ENCODE measurements at places on chromosomes 2 and 18.

- no peak for DNase-seq
These were observed 148.0 kb downstream of the FAM210A start for GRCh38 chr18:13578400-13578799.

- no peak for DNase-seq
These were observed 101.6 kb downstream of the PTGR3 start for GRCh38 chr18:75107196-75107930.

DNA sequence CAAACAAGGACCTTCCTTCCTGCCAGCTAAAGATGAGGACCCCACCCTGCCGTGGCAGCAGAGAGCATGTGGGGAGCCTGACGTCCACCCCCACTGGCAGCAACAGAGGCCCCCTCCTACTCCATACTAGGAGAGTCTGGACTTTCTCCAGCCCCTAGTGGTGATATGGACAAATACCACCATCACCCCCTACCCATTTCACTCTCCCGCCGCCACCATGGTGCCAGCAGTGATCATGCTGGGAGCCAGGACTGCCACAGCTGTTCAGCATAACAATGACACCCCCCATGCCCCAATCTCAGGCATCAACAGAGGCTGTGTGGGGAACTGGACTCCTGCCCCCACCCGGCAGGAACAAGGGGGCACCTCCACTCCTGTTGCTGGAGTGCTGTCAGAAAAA, 42.7 kb upstream of the ATP9B start:
- DNase-seq: no peak

- no peak for DNase-seq
These were observed 4.4 kb downstream of the XRCC5 start for GRCh38 chr2:216113572-216113971.

GRCh38 chr2:240225131-240225530, 84.7 kb upstream of the OTOS start:
- no peak for DNase-seq

DNA sequence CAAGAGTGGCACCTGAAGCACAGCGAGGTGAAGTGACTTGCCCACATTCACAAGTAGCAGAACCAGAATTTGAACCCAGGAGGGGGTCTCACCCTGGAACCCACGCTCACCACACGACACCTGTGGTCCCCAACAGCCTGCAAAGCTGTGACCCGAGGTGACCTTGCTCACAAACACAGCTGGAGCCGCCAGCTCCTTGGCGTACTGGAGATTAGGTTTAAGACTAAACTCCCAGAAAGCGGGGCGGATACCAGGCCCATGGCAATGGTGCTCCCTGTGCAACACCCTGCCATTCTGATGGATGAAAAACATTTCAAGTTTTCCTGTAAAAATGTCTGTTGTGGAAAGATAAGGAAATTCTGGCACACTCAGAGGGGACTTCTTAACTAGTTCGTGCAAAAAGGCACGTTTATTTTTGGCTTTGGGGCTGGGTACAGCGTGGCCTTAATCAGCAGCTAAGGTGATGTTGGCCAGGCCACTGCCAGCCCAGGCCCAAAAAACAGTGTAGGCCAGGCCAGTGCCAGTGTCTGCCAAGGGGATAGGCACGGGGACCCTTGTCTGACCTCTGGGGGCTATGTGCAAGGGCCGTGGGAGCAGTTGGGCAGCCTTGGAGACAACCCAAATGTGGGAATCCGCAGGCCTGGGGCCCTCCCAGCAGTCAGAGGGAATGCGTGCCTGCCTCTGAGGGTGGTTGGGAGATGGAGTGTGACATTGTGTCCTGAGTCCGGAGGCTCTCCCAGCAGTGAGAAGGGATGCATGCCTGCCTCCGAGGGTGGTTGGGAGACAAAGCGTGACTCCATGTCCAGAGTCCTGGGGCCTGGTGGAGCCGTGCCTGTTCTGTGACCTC, 185.0 kb upstream of the HS6ST1 start:
- DNase-seq: no peak

GRCh38 chr2:8215159-8215863, 466.5 kb upstream of the ID2 start:
- no peak for DNase-seq

DNA sequence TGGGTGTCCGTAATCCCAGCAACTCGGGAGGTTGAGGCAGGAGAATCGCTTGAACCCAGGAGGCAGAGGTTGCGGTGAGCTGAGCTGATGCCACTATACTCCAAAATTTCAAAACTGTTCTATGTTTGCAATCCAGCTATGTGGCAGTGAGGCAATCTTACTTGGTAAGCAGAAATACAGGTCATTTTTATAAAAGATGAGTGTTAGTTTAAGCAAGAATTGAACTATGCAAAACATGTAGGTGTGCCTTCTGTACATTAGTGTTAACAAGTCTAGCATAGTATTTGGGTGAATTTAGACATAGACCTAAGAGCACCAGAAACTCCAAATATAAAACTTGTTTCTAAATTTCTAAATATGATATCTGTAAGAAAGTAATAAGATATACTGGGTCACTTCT, 7.2 kb downstream of the DSC1 start:
- DNase-seq: no peak

DNA sequence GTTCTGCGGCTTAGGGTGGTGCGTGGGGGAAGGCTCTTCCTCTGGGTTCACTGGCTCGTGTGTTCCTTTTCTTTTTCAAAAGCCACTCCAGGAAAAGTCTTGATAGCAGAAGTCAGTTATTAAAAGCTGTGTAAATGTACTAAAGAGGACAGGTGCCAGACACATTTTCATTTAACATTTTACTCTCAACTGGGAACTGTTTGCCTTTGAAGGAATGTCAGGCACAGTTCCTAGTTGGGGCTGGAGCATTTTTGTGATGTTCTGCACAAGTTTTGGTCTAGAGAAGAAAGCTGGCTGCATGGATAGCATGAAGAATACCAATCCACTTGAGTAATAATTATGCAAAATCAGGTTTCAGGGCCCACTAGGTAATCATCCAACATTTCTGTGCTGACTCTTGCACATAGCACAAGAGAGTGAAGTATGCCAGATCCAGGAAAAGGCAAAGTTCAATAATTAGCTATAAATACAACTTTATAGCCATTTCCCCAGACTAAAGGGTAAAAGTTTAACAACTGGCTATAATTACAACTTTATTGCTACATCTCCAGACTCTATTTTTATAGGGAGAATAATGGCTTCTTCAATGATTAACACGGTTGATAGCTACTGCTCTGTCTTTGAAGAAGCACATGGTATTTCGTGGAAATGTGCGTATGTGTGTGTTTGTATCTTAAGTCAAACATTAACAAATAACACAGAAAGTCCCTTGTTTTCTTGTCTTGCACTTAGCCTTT, 16.2 kb downstream of the SCYGR8 start:
- no peak for DNase-seq

GRCh38 chr18:3577281-3577855, 127.4 kb downstream of the TGIF1 start:
- DNase-seq: no peak

- DNase-seq: no peak
These were observed 46.9 kb upstream of the CD28 start for GRCh38 chr2:203659331-203660049.

All from foreskin fibroblast (primary cell).